ENCODE measurements at places on chromosomes 4 and X.

DNA sequence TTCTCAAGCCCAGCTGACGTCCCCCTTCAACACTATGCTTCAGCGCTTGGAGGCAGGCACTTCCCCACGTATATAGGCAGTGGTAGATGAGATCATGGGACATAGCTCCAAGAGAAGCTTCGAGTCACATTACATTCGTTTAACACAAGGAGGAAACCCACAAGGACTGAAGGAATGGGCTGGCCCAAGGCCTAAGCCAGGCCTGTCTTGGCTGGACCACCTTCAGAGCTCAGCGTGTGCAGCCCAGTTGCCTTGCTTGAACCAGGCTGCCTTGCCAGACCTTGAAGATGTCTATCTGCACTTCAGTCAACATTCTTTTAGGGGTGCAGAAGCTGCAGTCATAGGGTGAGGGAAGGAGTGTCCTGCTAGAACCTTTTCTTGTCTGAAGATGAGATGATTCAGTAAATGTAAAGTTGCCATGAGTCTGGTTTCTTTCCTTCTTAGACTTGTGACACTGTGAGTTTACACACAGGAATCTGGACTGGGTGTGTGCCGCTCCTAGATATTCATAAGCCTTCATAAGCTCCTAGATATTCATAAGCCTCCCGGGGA, 144.1 kb upstream of the RBPJ start:
- DNase-seq: no peak

- DNase-seq: no peak
Measured at GRCh38 chr4:185566425-185566824, 31.1 kb upstream of the PDLIM3 start.

DNA sequence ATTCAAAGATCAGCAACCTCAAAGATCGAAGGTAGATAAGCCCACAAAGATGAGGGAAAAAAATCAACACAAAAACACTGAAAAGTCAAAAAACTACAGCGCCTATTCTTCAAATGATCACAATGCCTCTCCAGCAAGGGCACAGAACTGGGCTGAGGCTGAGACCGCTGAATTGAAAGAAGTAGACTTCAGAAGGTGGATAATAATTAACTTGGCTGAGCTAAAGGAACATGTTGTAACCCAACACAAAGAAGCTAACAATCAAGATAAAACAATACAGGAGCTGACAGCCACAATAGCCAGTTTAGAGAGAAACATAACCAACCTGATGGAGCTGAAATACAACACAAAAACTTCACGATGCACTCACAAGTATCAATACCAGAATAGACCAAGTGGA, 231.1 kb downstream of the STPG2 start:
- no peak for DNase-seq

- no peak for DNase-seq
Measured at GRCh38 chrX:146224442-146224841, 406.8 kb downstream of the SLITRK2 start.

DNA sequence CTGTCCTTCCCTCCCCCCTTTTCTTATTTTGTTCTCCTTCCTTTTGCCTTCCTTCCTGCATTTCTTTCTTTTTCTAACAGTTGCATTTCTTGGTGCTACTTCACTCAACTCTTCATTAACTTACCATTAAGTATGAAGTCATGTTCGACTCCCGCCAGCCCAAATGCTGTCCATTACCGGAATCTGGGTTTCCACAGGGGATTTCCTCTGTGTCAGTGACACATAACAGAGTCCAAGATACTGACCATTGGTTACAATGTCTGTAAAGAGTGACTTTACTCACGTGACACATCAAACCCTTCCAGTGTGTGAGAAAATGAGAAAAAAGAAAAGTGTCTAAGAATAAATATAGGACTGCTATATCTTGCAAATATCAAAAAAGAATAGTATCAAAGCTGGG, 500.0 kb upstream of the FRG1 start:
- DNase-seq: no peak

DNA sequence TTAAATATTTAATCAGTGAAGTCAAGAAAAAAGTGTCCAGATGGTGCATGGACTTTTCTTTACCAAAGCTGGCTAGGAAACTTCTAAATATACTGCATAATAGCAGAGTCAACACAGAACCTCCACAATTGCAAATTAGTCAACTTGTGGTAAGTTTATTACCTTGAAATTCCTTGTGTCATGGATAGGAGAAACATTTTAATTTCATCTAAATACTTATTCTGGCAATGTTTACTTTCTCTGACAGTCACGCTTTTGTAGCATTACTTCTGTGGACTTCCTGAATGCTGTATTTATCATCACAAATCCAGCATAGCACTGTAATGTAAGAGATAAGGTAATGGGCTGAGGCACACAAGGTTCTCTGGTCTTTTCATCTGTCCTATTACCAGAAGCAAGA, 2266.1 kb downstream of the PCDH7 start:
- no peak for DNase-seq

DNA sequence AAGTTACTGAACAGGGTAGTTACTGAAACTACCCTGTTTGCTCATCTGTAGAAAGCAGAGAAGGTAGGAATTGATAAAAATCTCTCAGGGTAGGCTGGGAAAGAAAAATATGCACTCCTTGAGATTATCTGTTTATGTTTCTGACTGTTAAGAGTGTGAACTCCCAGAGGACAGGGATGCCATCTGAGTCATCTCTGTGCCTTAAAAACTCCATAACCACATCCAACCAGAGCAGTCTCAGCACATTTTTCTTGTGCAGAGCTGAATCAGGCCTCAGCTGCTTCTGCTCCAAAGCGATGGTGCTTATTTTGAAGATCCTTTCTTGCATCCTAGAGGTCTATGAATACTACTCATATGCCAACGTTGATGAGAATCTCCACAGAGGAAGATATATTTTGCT, 9.9 kb downstream of the CENPVL3 start:
- no peak for DNase-seq

GRCh38 chr4:137530176-137530575, 2.1 kb downstream of the PCDH18 start:
- DNase-seq: no peak

DNA sequence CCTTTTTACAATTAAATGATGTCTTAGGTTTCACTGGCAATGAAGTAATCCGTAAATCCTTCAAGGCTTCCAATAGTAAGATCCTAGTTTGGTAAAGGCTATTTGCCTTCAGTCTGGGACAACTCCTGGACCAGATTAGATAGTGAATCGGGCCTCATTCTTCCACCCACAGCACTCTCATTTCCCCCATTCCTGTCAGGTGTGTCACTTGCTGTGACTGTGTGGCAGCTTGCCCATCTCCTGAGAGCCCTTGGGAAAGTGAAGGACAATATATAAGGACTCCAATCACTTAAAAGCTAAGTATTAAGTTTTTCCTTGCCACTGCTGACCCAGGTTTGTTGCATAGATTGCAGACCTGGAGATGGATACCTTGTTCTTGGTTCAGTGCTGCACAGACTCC, 3.3 kb upstream of the GASK1B start:
- no peak for DNase-seq

DNA sequence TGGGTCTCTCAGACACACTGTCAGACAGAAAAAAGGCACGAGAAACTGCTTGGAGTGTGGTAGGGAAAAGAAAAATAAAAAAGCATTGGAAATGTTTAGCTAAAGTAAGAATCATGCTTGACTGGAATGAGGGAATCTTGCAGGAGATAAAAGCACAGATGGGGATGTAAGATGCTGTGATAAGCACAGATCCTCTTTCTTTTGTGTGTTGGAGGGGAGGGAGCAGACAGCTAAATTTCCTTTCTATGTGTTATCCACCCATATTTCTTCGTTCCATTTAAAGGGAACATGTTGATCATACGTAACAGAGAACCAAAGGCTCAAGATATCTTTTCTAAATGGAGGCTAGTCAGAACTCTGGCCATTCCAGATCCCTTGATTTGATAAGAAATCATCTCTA, 614.0 kb upstream of the LCORL start:
- no peak for DNase-seq

DNA sequence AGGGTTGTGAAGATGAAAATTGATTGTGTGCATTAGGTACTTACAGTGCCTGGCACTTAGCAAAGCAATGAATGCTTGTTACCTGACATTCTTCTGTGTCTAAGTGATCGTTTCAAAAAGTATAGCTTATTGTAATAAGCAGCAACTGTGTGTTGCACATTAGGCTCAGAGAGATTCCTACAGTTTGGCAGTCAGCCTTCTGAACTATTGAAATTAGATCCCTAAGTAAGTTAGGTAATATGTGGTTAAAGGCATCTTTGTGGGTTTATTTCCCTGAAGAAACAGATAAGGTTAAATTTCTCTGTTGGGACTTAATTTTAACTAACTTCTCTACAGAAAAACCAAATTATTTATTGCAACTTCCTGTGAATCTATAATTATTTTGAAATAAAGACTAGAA, 93.4 kb downstream of the REPS2 start:
- DNase-seq: no peak

DNA sequence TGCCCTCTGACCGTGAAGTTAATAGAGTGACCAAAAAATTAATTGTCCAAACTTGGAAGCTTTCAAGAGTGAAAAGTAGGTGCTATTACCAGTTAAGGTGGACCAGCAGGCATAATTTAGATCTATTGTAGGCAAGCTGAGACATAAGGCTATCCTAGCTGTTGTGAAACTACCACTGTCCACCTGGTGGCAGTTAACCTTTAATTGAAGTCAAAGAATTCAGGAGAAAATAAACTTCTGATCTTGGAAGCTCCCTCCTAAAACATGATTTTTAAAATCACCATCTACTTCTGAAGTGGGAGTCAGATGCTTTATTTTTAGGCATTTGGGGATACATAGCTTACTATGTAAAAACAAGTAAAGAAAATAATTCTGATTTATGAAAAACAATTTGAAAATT, 636.3 kb upstream of the HTR2C start:
- no peak for DNase-seq

- DNase-seq: no peak
Measured at GRCh38 chr4:57672846-57673433, 562.8 kb upstream of the IGFBP7 start.

- DNase-seq: no peak
Measured at GRCh38 chrX:96834137-96834536, 49.6 kb upstream of the RPA4 start.

DNA sequence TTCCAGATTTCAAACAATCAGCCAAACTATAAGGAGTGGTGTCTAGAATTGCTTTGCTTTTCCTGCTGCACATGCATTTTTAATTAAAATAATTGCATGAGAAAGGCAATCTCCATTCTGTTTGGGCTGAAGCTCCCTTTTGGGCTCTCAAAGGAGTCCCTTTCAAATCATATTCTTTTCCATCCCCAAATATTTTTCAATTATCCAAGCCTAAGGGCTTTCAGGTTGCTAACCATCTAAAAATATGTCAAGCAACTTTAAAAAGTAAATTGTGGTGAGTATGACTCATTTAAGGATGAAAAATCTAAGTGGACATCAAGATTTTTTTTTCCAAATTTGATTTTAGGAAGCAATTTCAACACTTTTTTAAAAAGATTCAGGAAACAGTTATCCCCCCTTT, 28.4 kb downstream of the PIR start:
- no peak for DNase-seq

DNA sequence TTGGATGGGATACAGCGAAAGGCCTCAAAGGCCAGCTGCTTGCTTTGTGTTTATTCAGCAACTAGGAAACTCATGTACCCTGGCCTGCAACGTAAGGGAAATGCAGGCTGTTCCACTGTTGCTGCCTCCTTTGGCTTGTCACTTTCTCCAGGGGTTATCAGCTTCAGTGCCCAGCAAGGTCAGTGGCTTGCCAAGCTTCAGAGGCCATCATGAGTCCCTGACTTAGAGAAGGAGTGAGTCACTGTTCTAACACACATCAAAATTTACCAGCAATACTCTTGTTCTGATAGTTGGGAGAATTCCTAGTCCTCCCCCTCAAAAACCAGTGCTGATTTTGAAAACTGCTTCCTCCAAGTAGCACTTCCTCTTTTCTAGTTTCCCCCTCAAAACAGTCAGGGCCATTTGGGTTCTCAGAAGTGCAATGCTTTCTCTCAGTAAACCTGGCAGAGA, 250.8 kb downstream of the ARHGAP24 start:
- DNase-seq: no peak

GRCh38 chrX:69073241-69073640, 92.0 kb downstream of the PJA1 start:
- no peak for DNase-seq

GRCh38 chr4:165855191-165855590, 17.8 kb upstream of the TLL1 start:
- DNase-seq: no peak

DNA sequence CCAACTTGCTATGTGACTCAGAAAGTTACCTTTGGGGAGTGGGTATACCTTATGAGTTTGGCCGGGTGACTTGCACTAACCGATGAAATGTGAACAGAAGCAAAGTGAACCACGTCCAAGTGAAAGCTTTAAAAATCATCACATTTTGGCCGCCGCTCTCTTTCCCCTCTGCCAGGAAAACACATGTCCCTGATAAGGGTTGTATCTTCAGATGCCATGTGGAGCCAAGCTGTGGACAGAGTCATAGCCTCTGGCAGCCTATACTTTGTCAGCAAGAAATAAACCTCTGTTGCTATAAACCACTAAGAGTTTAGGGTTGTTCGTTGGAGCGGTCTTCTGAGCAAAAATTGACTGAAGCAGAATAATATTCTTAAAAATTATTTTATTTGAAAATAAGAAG, 92.3 kb downstream of the PRDM5 start:
- DNase-seq: no peak

DNA sequence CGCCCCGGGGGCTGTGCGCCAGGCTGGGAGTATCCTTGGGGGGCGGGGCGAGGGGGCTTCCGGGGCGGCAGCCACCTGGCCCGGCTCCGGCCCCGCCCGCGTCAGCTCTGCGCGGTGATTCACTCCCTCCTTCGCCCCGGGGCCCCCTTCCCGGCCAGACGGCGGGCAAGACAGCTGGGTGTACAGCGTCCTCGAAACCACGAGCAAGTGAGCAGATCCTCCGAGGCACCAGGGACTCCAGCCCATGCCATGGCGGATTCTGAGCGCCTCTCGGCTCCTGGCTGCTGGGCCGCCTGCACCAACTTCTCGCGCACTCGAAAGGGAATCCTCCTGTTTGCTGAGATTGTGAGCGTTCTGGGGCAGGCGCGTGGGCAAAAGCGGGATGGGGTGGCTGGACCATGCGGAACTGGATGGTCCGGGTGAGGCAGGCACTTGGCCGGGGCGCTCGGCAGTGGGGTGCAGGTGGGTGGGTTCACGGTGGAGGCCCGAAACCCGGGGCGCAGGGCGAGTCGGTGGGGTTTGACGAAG, at the start of gene PLP2:
PLP2 (plus strand) TSS at position 147 of the 528 bp plus-strand sequence; CDS start at position 250, 103 bp downstream.
- DNase-seq: no peak

- DNase-seq: no peak
Measured at GRCh38 chr4:41217020-41217333, 2.6 kb upstream of the APBB2 start.

- DNase-seq: no peak
Measured at GRCh38 chr4:168735735-168736134, 238.9 kb downstream of the PALLD start.

- no peak for DNase-seq
Measured at GRCh38 chr4:184763150-184763780, 29.4 kb upstream of the CENPU start.
